ENCODE measurements at places on chromosomes 11 and 22.

DNA sequence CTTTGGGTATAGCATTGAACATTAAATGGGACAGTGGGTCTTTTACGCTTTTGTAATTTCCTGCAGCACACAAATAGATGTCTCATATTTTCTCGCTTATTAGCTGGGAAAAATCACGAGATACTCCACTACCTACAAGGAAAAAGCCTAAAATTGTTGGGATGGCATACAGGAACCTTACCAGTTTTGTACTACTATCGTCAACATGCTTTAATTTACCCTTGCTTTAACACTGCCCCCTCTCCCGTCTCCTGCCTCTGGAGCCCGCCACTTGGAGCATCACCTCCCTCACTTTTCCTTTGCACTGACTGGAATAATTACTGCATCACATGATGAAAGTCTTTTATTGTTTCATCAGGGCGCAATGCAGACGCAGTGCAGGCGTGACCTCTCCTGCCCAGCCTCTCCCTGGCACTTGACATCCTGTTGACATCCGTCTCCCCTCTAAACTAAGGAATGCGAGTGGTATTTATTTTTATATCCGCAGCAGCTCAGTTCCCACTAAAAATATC lies 1.0 kb upstream of the FNBP4 start:
- peak; percentile 82 for DNase-seq

DNA sequence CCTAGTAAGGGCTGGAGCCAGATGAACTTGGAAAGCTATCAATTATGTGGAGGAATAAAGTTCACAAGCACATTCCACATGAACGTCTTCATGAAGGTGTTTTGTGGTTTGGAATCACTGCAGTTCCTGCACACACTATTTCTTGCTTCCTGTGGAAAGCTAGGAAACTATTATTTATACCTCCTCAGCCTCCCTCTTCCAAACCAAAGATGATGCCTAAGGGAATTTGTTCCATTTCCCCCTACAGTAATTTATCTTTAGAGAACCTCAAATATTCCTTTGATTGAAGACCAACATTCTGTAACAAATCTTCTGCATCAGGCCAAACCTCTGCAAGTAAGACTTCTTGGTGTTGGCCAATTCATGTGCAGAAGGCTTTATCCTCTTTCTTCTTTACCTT lies 115.8 kb upstream of the ARHGAP20 start:
- DNase-seq, result no peak

DNA sequence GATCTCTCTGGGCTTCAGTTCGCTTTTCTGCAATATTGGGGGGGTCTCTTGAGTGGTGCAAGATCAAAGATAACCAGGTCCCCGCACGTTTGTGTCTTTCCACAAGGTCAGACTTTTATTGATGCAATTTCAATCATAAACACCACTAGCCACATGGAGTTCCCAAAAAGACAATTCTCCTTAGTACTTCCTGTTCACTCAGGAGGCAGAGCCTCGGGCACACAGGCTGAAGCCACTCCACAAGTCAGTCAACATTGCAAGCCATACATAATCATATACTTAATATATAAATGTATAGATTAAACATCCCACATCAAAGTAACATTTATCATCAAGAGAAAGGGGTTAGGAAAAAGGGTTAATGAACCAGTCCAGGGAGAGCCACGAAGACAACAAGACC lies 12.0 kb downstream of the ST14 start:
- no peak for DNase-seq

- DNase-seq, result no peak
Observed at GRCh38 chr11:128500493-128500892, 86.9 kb downstream of the ETS1 start.

DNA sequence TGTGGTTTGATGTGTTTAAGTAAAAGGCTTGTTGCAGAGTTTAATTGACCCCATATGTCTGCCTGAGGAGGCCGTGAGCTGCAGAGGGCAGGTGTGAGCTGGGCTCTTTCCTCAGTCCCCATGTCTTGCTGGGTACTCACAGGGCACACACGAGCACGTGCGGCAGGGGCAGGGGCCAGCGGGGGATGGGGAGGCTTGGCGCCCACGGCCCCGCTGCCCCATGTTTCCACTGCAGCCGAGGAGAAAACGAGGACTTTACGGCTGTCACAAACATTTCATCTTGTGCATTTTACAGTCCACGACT lies 24.7 kb upstream of the CCDC188 start:
- no peak for DNase-seq
